ENCODE measurements at places on chromosomes 12 and 14.

GRCh38 chr12:131378176-131378842 lies 332.6 kb upstream of the SFSWAP start:
- no peaks in the 10 kb centered on the region for H3K36me3 ChIP-seq
- DNase-seq: no peak
- no peaks in the 10 kb centered on the region for H3K27me3 ChIP-seq
- no peak overlapping the region for H3K4me3 ChIP-seq
- H3K27ac ChIP-seq: no peak overlapping the region

DNA sequence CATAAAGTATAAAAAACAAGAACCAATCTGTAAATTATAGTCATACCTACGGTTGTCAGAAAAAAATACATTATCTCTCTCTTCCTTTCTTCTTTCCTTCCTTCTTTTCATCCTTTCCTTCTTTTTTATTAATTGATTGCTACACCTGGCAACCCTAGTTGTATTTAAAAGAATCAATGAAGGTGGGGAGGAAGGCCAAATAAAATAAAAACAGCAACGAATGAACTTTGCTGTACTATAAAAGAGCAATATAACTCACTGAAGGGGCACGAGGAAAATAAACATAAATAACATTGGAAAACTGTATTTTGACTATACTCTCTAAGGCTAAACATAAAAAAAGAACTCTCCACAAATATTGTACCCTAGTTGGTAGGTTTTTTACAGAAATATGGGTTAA lies 898.2 kb upstream of the USP15 start:
- H3K27ac ChIP-seq: no peak overlapping the region
- H3K4me3 ChIP-seq: no peak overlapping the region
- no peak for DNase-seq
- H3K27me3 ChIP-seq: no peaks in the 10 kb centered on the region

DNA sequence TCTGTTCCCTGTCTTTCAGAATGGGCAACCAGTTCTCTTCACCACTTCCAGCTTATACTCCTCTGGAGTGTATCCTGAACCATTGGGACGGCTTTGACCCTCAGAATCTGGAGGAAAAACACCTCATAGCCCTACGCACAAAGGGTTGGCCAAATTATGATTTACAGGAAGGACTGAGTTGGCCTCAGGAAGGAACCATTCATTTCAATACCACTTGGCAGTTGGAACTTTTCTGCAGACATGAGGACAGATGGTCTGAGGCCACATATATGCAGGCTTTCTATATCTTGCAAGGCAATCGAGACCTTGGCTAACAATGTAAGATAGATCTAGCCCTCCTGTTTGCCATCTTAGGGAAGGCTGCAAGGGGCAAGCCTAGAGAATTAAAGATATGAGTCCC lies 24.0 kb downstream of the CLECL1 start:
- H3K36me3 ChIP-seq: no peaks in the 10 kb centered on the region
- H3K27me3 ChIP-seq: no peaks in the 10 kb centered on the region
- H3K4me3 ChIP-seq: no peak overlapping the region
- H3K4me1 ChIP-seq: peaks cover 22% of the 10 kb centered on the region

GRCh38 chr12:58342736-58343135 lies 401.4 kb downstream of the ATP23 start:
- no peak overlapping the region for H3K4me3 ChIP-seq
- no peak overlapping the region for H3K27ac ChIP-seq
- H3K36me3 ChIP-seq: no peaks in the 10 kb centered on the region

DNA sequence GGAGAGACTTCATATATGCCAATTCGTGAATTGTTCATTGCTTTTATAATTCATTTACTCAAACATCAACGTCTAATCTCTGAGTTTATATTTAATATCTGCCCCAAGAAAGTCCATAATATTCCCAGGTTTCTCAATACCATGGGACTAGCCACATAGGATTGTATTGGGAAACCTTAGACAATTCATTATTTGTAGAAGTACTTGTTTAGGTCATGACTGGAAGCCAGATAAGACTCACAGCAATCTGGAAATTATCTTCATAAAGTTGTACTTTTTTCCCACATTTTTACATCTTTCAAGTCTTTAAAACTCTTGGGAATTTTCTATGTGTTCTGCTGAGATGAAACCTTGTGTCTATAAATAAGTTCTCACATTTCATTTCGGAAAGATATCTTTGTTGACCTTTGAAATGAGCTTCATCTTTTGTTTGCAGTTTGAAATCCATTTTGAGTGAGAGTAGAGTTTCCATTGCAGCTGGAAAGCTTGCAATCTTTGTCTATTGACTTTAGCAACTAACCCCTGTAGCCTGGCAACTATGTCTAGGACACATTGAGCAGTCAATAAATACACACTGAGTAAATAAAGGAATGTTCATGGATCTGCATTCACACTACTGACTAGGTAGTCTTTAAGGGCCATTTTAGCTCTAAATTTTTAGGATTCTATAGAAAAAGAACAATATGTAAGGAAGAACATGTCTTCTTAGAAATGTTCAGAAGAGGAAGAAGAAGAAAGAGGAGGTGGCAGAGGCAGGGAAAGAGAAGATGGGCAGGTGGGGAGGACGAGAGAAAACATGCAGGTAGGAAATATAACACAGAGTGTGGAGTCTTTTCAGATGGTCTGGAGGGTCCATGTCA lies 154.4 kb downstream of the LRIG3 start:
- no peak overlapping the region for H3K4me3 ChIP-seq
- no peak for DNase-seq
- H3K27ac ChIP-seq: no peak overlapping the region
- H3K4me1 ChIP-seq: no peaks in the 10 kb centered on the region
- H3K36me3 ChIP-seq: no peaks in the 10 kb centered on the region

DNA sequence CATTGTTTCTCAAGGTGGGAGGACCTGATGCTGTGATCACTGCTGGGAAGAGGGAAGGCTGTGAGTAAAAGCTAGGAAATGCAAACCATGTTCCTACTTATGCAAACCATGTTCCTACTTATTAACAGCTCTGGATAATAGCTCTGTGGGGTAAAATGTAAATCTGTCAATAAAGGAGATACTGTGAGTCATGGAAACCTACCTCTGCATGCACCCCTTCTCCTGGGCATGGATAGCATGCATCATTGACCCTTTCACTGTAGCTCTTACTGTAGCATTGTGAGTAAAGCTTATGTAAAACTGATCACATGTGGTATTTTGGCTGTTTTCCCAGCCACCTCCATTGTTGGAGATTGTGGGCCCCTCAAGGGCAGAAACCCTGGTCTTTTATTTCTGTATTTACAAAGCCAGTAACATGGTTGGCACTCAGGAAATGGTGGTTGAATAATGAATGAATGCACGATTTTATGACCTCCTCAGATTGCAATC lies 253.7 kb downstream of the GRIN2B start:
- H3K27me3 ChIP-seq: no peaks in the 10 kb centered on the region
- no peak for DNase-seq
- H3K27ac ChIP-seq: no peak overlapping the region
- no peaks in the 10 kb centered on the region for H3K36me3 ChIP-seq

- H3K27ac ChIP-seq: no peak overlapping the region
- H3K27me3 ChIP-seq: no peaks in the 10 kb centered on the region
- no peak overlapping the region for H3K4me3 ChIP-seq
These were observed 200.9 kb downstream of the RAD51B start for GRCh38 chr14:68020493-68020892.

DNA sequence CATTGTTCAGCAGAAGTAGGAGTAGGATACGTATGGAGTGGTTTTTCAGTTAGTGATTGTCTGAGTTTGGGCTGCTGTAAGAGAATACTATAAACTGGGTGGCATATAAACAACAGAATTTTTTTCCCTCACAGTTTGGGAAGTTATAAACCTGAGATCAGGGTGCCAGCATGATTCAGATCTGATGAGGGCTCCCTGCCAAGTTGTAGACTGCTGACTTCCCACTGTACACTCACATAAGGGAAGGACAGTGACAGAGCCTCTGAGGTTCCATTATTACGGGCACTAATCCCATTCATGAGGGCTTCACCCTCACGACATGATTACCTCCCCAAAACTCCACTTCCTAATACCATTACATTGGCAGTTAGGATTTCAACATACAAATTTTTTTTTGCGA lies 50.7 kb downstream of the ACSM4 start:
- no peak for DNase-seq
- no peaks in the 10 kb centered on the region for H3K36me3 ChIP-seq
- H3K4me1 ChIP-seq: no peaks in the 10 kb centered on the region
- no peak overlapping the region for H3K4me3 ChIP-seq

GRCh38 chr14:31968107-31968810 lies 108.8 kb upstream of the ARHGAP5 start:
- H3K36me3 ChIP-seq: no peaks in the 10 kb centered on the region
- no peak for DNase-seq
- H3K4me3 ChIP-seq: no peak overlapping the region
- peaks cover 6% of the 10 kb centered on the region for H3K4me1 ChIP-seq
- no peak overlapping the region for H3K27ac ChIP-seq

- H3K27me3 ChIP-seq: no peaks in the 10 kb centered on the region
- no peak overlapping the region for H3K4me3 ChIP-seq
- no peak for DNase-seq
- H3K27ac ChIP-seq: no peak overlapping the region
These were observed 52.7 kb downstream of the TTC8 start for GRCh38 chr14:88877192-88877591.

- DNase-seq: no peak
- H3K4me1 ChIP-seq: no peaks in the 10 kb centered on the region
- H3K27me3 ChIP-seq: peaks cover 2% of the 10 kb centered on the region
- H3K27ac ChIP-seq: no peak overlapping the region
- no peak overlapping the region for H3K4me3 ChIP-seq
- H3K36me3 ChIP-seq: no peaks in the 10 kb centered on the region
These were observed 59.5 kb upstream of the CDKN3 start for GRCh38 chr14:54337314-54337713.

GRCh38 chr14:36271939-36272907 lies 48.2 kb downstream of the MBIP start:
- DNase-seq: peak; percentile 10
- H3K27me3 ChIP-seq: peaks cover 44% of the 10 kb centered on the region
- H3K36me3 ChIP-seq: no peaks in the 10 kb centered on the region
- H3K4me1 ChIP-seq: peaks cover 12% of the 10 kb centered on the region

DNA sequence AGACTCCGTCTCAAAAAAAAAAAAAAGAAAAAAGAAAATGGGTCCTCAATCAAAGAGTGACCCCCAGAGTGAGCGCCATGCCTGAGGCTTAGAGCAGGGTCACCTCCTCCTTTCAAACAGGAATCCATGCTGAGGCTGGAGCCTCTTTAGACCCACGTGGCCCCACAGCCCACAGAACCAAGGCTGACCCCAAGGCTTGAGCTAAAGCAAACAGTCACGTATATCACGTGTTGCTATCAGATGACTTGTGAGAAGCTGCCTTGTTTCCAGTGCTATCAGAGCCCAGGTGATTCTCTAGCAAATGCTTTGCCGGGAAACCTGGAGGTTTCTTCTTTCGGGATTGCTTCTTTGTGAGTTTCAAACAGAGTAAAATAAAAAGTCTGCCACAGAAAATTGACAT lies 31.7 kb upstream of the DYNC1H1 start:
- no peak for DNase-seq
- no peak overlapping the region for H3K4me3 ChIP-seq
- no peaks in the 10 kb centered on the region for H3K27me3 ChIP-seq
- H3K27ac ChIP-seq: no peak overlapping the region
- H3K4me1 ChIP-seq: no peaks in the 10 kb centered on the region

DNA sequence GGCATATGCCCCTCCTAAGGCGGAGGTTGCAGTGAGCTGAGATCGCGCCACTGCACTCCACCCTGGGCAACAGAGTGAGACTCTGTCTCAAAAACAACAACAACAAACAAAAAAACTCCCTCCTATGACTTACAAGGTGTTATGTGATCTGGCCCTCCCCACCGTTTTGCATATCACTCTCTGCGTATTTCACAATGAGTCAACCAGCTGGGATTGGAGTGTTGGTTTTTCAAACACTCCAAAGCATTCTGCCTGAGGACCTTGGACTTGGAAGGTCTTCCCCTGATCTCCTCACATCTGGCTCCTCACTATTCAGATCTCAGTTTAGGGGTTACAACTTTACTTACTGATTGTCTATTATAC lies 14.0 kb downstream of the MANSC1 start:
- H3K4me3 ChIP-seq: no peak overlapping the region
- no peaks in the 10 kb centered on the region for H3K27me3 ChIP-seq
- no peak overlapping the region for H3K27ac ChIP-seq
- H3K36me3 ChIP-seq: no peaks in the 10 kb centered on the region
- no peak for DNase-seq
- peaks cover 9% of the 10 kb centered on the region for H3K4me1 ChIP-seq

DNA sequence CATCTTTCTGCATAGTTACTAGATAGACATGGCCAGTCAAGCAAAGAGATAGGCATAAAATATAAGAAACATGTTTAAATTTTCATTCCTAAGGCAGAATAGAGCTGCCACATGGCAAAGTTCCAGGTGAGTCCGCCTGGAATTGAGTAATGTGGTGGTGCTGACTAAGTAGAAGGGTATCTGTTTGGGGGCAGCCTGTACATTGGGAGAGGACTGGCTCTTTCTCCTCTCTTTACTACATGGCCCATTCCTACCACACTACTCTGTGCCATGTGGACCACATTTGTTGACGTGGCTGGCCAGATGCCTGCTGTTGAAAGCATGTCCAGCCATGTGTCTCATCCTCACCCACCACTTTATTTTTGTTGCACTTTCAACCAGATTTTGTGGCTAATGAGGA lies 354.0 kb downstream of the ETNK1 start:
- H3K4me3 ChIP-seq: no peak overlapping the region

- H3K27me3 ChIP-seq: no peaks in the 10 kb centered on the region
- no peaks in the 10 kb centered on the region for H3K36me3 ChIP-seq
- no peak for DNase-seq
- no peaks in the 10 kb centered on the region for H3K4me1 ChIP-seq
These were observed 171.7 kb downstream of the MIPOL1 start for GRCh38 chr14:37369425-37369824.
